NCI-H2081 (cell line): ENCODE measurements at places on chromosomes 12 and 14.

DNA sequence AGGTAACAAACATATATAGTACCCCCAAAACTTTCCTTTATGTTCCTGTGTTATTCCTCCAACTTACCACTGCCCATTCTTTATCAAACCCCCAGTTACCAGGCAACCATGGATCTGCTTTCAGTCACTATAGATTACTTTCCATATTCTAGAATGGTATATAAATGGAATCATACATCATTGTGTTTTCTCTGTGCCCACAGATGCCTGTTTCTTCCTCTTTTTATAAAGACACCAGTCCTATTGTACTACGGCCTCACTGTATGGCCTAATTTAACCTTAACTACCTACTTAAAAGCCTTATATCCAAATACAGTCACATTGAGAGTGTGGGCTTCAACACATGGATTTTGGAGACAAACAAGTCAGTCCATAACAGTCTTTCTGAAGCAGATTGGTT is 2.6 kb downstream of the TAS2R14 start:
- DNase-seq: no peak

DNA sequence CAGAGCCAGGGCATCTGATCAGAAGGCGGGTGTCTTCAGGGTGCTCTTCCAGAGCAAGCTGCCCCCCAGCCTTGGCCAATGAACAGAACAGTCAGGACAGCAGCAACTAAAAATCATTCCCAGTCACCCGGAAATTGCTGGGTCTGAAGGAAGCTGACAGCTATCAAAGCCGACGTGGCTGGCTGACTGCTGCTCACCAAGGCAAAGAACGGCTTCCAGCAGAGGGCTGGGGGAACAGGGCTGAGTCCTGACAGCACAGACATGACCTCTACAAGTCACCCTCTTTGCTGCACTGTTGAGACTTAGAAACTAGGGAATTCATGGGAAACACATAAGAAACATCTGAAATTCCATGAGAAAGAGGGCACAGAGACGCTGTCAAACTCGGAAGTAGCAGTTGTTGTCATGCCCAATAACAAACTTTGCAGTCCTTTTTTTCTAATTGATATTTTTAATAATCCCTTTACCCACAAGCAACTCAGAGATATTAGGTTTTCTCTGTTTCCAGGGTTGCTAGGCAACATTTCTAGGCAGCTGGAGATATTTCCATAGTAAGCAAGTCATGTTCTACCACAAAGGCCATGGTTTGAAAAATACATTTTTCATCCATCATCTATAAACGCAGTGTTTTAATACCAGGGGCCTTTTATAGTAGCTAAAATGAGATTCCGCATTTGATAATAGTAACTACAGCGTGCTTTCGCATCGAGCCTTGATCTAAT is 365.2 kb downstream of the SEC23A start:
- no peak for DNase-seq

- DNase-seq: no peak
Measured at GRCh38 chr14:78450669-78451318, 280.6 kb downstream of the NRXN3 start.

DNA sequence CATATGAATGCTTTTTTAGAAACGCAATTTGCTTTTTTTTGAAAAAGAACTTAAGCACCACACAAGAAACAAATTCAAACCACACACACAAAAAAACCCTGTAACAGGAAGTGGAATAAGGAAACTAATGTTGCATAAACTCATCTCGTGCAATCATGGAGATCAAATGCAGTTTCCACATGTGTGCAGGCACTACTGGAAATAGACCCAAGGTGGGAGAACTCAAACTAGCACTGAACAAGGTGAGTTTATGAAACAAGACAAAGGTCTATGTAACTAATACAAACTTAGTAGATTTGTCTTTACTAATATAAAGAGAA is 17.5 kb downstream of the NIN start:
- no peak for DNase-seq

DNA sequence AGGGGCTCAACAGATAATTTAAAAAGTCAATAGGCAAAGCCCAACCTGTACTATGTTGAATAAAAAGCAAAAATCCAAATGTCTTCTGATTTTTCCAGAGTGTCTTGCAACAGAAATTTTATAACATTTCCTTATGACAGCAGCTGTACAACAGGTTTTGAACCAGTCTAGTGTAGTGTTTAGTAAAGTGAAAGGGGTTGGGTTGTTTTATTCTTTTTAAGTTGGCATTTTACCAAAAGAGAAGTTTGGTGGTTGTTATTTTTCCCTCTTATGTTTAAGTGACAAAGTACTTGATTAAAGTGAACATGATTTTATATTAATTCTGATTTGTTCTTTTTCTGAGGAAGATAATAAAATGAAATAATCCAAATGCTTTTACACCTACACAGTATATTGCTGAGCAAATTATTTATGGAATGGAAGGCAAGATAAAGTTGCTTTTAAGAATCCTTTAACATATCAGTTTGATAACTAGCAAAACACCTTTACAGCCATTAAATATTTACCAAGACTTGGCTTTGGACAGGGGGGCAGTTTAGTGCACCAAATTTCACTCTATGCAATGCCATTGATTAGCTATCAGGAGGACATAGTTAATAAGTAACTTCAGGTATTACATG is 128.9 kb downstream of the FOXA1 start:
- DNase-seq: no peak

GRCh38 chr14:29388571-29388970 is 539.1 kb downstream of the PRKD1 start:
- no peak for DNase-seq

DNA sequence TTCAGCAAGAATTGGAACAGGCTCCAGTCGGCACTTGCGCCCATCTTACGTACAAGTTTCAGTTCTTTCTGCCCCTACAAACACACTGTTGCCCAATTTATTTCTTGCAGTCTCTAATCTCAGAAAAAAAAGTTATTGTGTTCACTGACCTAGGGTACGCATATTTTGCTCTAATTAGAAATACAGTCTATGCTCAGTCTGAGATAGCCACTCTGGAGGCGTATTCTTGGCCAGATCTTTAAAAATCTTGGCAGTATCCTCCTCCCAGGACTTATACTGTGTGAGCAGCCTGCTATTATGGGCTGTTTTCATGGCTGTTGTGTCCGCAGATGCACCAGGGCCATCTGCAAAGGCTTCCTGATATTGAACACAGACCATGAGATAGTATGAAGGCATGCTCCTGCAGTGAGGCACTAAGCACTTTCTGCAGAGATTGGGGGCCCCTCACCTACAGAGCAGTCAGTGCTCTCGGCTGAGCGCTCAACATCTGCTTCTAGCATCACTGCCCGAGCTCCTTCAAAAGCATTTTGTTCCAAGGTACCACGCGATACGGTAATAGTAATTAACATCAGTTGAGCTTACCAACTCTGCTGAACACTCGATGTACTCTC is 57.9 kb downstream of the PPM1H start:
- DNase-seq: no peak

GRCh38 chr12:65612440-65612839 is 211.8 kb upstream of the HMGA2 start:
- no peak for DNase-seq

DNA sequence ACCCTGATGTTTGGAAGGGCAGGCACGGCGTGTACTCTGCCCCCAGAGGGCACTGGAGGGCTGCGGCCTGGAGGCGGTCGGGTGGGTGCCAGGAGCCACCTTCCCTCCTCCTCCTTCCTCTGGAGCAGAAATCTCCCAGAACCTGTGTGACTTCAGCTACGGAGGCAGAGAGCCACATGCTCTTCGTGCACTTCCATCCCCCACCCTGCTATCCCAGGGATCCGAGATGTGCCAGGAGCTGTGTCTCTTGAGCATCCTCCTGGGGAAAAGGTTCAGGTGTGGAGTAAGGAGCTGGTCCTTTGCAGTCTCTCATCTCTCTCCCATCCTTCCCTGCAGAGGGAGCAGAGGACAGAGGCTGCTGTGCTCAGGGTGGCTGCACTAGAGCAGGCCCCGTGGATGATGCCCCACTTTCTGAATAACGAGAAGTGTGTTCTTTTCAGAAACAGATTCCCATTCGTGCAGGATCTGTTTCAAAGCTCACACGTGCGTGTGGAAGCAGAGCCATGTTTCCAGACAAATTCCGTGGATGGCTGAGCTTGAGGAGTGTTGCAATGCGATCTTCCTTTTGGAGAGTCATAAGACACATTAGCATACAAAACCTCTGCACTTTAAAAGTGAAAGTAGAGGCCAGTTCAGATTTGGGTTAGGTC is 162.9 kb downstream of the ADGRD1 start:
- no peak for DNase-seq

DNA sequence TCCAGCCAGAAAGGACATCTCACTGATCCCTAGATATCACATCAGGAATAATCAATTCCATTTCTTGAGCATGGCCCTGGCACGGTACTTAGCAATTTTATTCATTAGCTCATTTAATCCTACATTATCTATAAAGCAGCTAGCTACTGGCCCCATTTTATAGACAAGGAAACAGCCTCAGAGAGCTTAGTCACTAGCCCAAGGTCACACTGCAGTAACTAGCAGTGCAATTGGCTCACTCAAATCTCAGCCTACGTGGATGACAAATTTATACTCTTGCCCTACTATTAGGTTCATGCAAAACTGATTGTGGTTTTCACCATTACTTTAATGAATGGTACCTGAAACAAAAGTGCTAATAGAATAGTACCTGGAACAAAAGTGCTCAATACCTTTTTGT is 41.7 kb downstream of the NUAK1 start:
- no peak for DNase-seq
